Activated CD4-positive, CD25-positive, alpha-beta regulatory T cell treated with anti-CD3 and anti-CD28 coated beads, Interleukin-2, amount 50 U/mL, for 72 hours (primary cell): ENCODE measurements at places on chromosomes 6 and 20.

- no peak for DNase-seq
Measured at GRCh38 chr6:134368670-134369069, 50.8 kb upstream of the SGK1 start.

DNA sequence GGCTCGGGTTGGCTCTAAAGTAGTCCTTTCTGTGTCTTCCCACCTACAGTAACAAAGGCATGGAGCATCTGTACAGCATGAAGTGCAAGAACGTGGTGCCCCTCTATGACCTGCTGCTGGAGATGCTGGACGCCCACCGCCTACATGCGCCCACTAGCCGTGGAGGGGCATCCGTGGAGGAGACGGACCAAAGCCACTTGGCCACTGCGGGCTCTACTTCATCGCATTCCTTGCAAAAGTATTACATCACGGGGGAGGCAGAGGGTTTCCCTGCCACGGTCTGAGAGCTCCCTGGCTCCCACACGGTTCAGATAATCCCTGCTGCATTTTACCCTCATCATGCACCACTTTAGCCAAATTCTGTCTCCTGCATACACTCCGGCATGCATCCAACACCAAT lies 291.2 kb downstream of the ESR1 start:
- no peak for DNase-seq

- DNase-seq, result peak; percentile 41
Measured at GRCh38 chr6:35449287-35449881, 2.8 kb upstream of the FANCE start.

GRCh38 chr6:139457476-139457875 lies 83.0 kb upstream of the CITED2 start:
- DNase-seq, result no peak

- no peak for DNase-seq
Measured at GRCh38 chr6:79864421-79864820, 82.9 kb downstream of the ELOVL4 start.
